ENCODE measurements at places on chromosomes 1 and 21.
A peak's percentile ranks its signal among the peaks of the same experiment; 100 is the strongest.

GRCh38 chr1:161954466-161954865 is 69.2 kb downstream of the OLFML2B start:
- no peak for DNase-seq

DNA sequence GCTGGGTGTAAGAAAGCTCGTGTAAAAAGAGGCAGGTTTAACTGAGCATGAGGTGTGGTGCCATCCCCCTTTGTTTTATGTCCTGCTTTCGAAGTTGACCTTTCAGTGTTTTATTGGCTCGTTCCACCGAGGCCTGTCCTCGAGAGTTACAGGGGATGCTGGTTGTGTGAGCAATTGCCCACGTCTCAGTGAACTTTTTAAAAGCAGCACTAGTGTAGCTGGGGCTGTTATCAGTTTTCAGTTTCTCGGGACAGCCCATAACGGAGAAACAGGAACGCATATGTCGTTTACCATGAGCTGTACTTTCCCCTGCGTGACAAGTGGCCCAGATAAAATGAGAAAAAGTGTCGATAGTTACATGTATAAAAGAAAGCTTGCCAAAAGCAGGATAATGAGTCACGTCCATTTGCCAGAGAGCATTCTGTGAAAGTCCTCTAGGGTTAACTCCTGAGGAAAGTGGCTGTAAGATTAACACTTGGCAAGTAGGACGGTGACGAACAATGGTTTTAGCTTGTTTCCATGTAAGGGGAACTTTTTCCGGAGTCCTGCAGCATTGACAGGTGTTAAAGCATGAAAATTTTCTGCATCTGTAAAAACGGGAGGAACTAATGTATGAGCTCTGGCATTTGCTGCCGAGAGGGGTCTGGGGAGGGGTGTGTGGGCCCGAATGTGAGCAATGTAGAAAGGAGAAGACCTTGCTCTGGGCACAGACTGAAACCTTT is 7.8 kb upstream of the LRRC47 start:
- no peak for DNase-seq

DNA sequence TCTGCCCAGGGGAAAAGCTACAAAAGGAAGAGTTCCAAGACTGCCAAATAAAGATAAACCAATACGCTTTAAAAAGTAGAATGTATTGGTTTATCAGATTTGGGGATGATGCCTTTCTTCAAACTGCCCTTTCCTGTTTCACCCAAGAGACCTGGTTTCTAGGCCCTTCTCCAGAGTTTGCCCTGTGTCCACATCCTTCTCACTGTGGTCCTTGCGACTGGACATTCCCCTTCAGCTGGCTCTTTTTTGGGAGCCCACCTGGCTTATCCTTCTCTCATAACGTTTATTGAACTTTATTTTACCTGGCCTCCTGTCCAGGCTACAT is 490 bp upstream of the CZIB start:
- DNase-seq, result no peak

GRCh38 chr1:80363689-80364475 is 1357.4 kb upstream of the ADGRL4 start:
- DNase-seq, result no peak

- DNase-seq, result no peak
Measured at GRCh38 chr1:201450721-201451291, 18.2 kb downstream of the PHLDA3 start.

- DNase-seq, result no peak
Measured at GRCh38 chr1:224266915-224267856, 62.8 kb downstream of the NVL start.

- DNase-seq, result no peak
Measured at GRCh38 chr1:175208773-175209492, 16.4 kb upstream of the KIAA0040 start.

GRCh38 chr1:150118716-150119115 is 31.0 kb upstream of the PLEKHO1 start:
- no peak for DNase-seq

DNA sequence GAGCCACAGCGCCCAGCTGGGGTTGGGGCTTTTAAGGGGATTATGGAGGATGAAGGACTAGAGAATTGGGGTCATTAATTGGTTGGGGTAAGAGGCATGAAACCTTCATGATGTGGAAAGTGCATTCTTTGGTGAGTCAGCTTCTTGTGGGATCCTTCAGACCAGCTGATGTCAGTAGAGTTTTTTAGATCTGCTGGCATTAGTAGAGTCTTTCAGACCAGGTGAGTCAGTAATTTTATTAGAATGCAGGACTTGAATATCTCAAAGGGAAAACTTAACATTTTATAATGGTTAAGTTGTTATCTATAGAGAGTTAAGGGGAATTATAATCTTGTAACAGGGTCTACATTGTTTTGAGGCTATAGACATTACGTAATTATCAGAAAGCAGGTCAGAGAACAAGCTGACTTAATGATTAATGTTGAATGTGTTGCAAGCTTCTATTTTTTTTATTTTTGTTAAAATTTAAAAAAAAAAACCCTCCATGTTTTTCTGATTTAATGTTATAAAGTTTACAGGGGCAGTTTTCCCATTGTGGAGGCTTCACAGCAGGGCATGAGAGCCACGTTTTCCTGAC is 160.9 kb upstream of the FMN2 start:
- no peak for DNase-seq

GRCh38 chr1:10717296-10718082 is 79.0 kb downstream of the CASZ1 start:
- DNase-seq, result no peak

DNA sequence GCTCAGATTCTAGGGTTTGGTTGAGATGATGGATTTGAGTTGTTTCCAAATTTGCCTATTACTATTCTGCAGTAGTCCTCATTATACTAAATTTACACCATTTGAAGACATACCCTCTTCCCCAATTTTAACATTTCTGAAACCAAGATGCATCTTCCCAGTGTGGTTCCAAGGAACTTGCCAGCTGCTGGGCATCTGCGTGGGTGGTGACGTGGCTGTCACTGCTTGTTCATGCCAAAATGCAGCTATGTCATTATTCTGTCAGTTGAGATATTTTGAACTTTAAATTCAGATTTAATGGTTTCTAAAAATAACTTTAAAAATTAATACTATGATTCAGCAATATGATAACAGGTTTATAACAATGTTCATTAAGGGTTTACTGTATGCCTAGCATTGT is 1.2 kb downstream of the ZFP69 start:
- DNase-seq, result no peak

GRCh38 chr1:61370913-61371279 is 288.5 kb downstream of the NFIA start:
- no peak for DNase-seq

- DNase-seq, result peak; percentile 70
Measured at GRCh38 chr21:43740497-43741156, 21.7 kb downstream of the PDXK start.

- DNase-seq, result no peak
Measured at GRCh38 chr1:56502700-56503245, 76.6 kb downstream of the PLPP3 start.

- DNase-seq, result no peak
Measured at GRCh38 chr1:78333502-78333901, 157.3 kb upstream of the PTGFR start.

DNA sequence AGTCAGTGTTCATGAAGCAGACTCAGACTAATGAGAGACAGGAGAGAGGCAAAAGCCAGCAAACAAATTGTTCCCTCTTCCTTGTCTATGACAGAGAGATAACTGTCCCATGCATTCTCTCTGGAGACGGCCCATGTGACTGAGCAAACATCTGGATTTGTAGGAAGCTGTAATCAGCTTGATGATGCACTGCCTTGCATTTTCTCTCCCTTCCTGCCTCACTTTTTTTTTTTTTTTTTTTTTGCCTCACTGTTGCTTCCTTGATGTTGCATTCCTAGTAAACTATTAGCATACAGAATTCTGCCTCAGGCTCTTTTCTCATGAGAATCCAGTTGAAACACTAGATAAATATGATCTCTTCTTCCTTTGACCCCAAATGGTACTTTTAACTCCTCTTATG is 134.5 kb downstream of the HHIPL2 start:
- DNase-seq, result no peak

- no peak for DNase-seq
Measured at GRCh38 chr1:150579945-150580642, 684 bp upstream of the MCL1 start.

GRCh38 chr1:23645338-23645737 is 46.3 kb upstream of the RPL11 start:
- DNase-seq, result peak; percentile 67

- DNase-seq, result no peak
Measured at GRCh38 chr1:36989241-36989640, 45.1 kb downstream of the GRIK3 start.

DNA sequence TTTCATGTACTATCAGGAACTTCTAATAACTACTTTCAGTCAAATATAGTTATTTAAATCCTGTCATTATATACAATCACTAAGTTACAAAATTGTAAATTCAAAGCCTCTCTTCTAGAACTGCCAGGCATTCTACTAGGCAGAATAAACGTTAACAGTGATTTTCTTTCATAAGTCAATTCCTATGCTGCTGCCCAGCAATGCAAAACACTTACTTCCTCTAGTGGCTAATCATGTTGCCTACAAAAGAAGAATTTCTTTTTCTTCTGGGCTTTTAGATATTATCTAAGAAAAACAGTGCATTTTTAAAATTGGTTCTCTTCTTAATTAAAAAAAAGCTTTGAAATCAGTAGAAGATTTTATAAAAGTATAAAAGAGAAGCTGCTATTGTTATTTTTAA is 509.8 kb upstream of the ADAMTS5 start:
- DNase-seq, result no peak

DNA sequence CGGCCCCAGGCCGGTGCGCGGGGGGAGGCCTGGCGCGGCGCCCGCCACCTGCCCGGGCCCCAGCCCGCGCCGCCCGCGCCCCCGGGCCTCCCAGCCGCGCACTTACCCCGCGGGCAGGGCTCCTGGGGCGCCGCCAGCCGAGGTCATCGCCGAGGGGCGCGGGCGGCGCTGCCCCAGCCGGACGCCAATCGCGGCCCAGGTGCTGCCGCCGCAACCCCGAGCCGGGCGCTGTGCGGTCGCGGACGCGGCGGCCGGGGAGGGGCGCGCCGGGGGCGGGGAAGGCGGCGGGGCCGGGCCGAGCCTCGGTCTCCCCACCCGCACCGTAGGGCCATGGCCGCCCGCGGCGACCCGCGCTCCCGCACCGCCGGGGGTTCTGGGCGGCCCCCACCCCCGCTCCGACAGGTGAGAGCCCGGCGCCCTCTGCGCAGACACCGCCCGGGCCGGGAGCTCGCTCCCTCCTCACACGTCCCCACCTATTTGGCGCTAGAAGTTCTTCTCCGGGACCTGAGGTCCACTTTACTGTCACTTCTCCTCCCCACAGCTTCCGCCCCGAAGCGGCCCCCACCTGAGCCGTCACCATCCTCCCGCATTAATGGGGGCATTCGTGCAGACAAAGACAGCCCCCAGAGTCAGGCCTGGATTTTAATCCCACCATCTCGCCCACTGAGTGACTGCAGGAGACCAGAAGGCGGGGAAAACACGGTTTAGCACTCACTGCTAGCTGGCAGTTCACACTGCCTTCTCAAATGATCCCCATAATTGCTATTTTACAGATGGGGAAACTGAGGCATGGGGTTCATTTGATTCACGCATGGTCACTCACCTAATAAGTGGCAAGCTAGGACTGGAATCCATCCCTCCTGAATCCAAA is at the start of gene TTC39A:
TSS of gene TTC39A (minus strand) at position 232 of the 871 bp plus-strand sequence. CDS start at position 147, 85 bp downstream.
- no peak for DNase-seq

DNA sequence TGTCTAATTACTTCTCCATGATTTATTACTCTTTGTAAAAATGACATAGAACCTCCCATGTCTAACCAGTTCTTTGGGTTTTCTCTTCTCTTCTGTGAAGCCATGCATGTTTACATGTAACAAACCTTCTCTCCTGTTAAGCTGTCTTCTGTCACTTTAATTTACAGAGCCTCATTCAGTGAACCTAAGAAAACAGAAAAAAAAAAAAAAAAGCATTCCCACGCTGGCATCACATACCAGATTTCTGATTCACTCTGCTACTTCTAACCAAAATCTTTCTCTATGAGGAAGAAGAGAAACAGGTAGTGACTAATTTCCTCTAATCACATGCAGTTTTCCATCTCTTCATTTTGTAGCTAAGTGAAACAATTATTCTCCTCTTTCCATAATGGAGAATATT is 141.4 kb upstream of the CXADR start:
- no peak for DNase-seq

DNA sequence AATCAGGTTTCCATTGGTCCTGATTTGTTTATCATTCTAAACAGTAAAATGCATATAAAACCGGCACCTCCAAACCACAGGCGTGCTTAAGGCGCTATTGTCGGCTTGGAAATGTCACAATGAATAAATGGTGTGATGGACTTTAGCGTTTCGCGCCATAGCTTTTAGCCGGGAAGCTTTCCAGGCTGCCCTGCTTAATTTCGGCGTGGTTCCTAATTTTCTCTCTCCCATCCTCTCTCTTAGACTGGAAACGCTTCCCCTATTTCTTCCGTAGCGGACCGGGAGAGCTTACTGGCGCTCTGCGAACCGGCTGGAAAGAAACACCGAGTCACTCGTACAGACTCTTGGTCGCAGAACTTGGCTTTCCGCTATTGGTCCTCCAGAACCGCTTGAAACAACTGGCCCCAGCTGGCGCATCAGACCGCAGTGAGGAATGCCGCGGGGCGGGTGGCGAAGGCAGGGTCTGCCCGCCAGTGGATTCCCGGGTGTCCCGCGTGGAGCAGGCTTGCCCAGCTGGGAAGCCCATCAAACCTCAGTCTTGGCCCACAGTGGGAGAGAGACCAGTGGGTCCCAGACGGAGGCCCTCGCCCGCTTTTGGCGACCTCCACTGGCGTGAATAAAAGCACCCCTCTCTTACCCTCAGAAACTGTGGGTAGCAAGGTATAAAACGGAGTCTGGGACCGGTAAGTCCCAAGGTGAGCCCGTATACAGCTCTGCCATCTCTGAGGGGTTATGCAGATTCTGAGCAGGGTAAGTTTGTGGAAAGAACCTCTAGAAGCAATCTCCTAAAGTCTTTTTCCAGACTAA is 4.0 kb upstream of the LHX8 start:
- peak; percentile 57 for DNase-seq

- no peak for DNase-seq
Measured at GRCh38 chr1:18611311-18611710, 19.3 kb upstream of the PAX7 start.

GRCh38 chr1:100344774-100345173 is 7.5 kb upstream of the CDC14A start:
- DNase-seq, result no peak

DNA sequence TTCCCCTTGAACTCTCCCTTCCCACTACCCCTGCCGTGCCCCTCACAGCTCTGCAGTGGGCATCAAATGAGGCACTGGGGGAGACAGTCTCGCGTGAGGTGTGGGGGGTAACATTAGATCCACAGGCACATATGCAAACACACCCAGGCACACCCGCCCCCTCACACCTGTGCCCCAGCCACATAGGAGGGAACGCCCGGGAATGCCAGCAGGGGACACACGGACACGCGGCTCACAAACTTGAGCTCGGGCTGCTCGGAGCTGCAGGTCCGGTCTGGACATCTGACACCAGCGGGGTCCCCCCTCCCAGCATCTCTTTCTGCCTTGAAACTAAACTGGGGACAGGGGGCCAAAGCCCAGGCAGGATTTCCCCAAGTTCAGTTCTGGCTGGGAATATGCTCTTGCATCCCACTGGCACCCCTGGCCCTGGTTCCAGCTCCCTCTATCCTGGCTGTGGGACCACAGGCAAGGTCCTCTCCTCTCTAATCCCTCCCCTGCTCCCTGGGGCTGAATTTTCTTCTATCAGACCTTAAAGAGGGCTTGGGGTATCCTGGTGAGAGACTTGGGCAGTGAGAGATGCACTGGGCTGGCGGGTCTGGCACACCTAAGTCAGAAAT is 30.6 kb downstream of the CDCP2 start:
- no peak for DNase-seq

GRCh38 chr1:201555593-201555945 is 16.6 kb downstream of the NAV1 start:
- no peak for DNase-seq

Data from ELF-1 (cell line).